ENCODE measurements at places on chromosomes 1 and 21.

- DNase-seq, result no peak
These were observed 6.0 kb downstream of the TMPRSS2 start for GRCh38 chr21:41501919-41502318.

GRCh38 chr21:14383596-14384180 is 742 bp upstream of the HSPA13 start:
- DNase-seq, result no peak

DNA sequence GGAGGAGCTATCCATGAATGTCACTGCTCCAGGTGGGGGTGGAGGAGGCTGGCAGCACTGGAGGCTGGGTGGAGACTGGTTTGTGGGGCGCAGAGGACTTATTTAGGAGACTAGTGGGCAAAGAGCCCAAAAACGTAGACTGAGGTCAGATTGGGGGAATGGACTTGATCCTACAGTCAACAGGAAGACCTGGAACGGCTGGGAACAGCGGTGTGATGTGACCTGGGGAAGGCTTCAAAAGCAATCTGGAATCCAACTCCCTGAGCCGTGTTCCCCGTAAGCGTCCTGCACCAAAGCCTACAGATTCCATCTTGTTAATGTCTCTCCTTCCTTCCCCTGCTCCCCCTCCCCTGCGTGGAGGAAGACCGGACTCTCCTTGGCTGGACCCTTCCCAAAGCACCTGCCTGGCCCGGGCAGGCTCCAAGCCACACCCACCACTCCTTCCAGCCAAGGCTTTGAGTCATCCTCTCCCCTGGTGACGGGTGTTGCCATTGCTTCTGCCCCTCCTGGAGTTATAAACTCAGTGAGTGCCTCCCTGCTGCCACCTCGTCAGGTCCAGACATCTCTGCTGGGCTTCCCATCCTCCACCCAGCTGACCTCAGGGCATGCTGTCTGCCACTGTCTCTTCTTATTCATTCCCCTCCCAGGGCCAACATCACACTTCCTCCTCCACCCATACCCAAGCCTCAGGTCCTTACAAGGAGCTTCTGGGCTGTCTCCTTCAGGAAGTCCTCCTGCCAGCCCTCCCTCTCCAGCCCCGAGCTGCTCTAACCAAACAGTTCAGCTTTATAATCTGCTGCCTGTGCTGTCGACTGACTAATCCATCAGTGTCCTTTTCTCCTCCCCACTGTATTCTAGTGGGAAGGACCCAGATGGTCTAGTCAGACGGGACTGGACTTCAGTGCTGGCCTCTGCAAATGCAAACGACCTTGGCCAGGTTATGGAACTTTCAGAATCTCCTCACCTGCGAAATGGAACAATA is 1.6 kb upstream of the CLSTN1 start:
- peak; percentile 11 for DNase-seq

DNA sequence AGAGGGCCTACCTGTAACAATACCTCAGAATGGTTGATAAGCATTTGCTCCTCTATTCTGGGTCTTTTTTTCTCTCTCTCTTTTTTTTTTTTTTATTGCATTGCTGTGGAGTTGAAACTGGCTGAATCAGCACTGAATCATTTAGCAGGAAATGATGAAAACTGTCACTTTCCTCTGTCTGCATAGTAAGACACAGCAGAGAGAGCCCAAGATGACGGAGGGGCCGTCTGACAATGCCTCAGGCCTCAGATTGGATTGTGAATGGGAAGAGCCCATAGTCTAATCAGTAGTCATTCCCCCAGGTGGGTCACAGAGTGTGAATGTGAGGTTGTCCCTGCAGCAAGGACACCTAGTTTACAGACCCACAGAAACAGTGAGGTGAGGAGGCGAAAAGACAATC is 193.2 kb upstream of the PLXNA2 start:
- DNase-seq, result peak; percentile 2

- DNase-seq, result no peak
These were observed 1603.7 kb downstream of the PLA2G4A start for GRCh38 chr1:188432427-188432826.

GRCh38 chr1:194535369-194535768 is 1349.0 kb upstream of the B3GALT2 start:
- no peak for DNase-seq

DNA sequence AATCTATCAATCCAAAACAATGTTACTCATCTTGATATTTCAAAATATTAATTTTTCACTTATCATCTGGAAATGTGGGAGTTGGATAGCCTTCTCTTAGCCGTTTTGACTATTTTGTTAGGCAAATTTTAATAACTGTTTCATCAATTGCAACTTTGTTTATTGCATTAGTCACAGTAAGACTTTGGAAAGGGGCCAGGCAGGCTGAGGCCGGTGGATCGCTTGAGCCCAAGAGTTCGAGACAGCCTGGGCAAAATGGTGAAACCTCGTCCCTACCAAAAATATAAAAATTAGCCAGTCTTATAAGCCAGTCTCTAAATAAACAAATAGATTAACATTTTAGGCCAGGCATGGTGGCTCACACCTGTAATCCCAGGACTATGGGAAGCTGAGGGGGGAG is 113.0 kb upstream of the NR5A2 start:
- DNase-seq, result no peak

DNA sequence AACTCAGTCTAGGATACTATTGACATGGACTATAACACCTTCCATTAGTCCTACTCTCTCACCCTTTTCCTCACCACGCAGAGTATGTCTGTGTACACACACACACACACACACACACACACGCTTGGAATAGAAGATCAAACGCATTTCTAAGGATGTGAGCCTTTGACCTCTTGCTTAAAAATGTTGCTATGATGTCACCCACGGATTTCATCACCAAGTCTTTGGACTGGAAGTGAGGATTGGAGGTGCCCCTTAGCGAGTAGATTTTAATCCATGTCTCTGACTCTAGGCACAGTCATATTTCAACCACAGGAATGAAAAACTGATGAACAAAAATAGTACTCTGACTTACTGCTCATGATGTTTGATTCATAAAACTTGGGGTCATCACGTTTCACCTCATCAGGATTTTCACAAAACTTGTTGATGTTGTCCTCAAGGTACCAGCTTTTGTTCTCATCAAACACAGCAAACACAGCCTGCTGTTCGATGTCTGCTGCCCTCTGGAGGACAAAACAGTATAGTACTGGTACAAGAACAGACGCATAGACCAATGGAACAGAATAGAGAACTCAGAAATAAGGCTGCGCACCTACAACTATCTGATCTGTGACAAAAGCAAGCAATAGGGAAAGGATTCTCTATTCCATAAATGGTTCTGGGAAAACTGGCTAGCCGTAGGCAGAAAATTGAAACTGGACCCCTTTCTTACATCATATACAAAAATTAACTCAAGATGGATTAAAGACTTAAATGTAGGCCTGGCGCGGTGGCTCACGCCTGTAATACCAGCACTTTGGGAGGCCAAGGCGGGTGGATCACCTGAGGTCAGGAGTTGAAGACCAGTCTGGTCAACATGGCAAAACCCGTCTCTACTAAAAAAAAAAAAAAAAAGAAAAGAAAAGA is 39.9 kb downstream of the F5 start:
- DNase-seq, result peak; percentile 2

- no peak for DNase-seq
These were observed 928 bp downstream of the SLC6A17 start for GRCh38 chr1:110151175-110151669.

GRCh38 chr1:7265771-7266371 is 480.6 kb downstream of the CAMTA1 start:
- DNase-seq, result no peak

GRCh38 chr1:114522264-114522575 is 11.2 kb upstream of the TRIM33 start:
- DNase-seq, result no peak

DNA sequence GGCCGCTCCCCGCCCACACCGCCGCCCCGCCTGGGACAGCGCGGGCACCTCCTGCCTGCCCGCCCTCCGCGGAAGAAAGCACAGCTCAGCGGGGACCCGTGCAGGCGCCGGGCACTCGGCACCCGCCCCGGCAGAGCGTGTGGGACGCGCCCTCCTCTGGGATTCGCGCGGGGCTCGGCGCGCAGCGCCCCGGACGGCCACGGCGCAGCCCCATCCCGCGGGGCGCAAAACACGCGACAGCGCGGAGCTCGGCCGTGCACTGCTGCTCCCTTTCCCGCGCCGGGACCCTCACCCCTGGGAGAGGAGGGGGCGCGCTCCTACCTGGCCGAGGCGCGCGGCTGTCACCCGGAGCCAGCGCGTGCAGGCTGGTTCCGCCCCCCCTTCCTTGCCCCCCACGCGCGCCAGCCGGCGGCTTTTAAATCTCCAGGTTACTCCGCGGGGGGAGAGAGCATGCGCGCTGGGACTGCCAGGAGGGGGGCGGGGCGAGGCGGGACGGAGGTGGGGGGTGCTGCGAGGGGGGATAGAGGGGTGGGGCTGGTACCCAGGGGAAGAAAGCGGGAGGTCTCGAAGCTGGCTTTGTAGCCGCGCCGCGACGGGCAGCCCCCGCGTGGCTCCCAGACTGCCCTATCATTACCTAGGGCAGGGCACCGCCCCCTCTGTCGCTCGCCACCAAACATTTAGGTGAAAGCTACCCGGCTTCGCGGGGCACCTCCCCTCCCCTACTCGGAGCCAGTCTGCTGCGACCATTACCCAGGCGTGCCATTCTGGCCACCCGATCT is at the start of gene SLC45A3:
Gene SLC45A3, minus strand, starts transcription at position 437 of the 779 bp plus-strand sequence. CDS start 15,853 bp downstream, outside the sequence.
- DNase-seq, result peak; percentile 21

GRCh38 chr21:40257342-40257741 is 390.1 kb downstream of the PCP4 start:
- DNase-seq, result no peak

DNA sequence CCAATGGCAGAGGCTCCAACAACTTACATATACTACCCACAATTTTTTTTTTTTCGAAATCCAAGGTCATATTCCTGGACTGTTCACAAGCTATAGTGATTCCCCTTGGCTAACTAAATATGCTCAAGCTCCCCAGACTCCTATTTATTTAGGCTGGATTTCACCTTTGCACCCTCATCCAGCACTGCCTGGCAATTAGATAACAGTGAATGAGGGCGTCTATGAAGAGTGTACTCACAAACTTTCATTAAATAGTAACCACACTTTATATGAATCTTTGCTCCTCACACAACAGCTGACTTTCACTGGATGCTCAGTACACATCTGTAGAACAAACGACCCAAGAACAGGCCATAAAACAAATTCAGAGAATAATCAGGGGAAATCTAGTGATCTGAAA is 51.6 kb downstream of the DSCAM start:
- DNase-seq, result no peak

DNA sequence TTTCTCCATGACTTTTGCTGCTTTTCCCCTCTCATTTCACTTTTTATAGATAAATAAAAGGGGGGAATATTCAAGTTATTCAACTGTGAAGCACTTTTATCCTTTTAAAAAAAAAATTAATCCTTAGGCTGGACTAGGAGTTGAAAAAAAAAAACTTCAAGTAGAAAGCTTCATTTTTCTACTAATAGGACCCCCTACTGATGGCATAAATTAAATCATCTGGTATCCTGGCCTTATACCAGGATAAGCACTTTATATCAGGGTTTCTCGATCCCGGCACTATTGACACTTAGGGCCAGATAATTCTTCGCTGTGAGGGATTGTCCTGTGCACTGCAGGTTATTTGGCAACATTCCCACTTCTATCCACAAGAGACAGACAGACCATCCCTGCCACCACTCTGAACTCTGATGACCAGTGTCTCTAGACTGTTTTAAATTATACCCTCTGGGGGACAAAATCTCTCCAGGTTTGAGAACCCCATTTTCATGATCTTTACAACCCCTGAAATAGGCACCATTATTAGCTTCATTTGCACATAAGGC is 17.6 kb downstream of the USP33 start:
- no peak for DNase-seq

DNA sequence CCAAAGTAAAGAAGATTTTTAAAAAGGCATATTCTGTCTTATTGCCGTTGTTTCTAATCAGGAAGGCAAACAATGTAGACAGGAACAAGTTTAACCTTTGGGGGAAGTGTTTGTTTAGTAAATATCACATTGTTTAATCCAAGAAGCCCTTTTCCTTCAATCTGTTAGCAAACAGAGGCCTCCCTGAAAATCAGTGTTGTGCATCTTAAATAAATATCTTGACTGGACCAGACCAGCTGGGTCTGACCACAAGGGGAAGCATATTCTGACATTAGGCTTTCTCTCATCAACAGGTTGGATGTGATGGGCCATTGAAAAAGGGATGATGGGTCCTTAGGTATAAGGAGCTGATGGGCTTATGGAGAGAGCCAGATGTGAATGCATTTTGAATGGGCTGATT is 81.8 kb upstream of the SGIP1 start:
- DNase-seq, result no peak

GRCh38 chr1:29691499-29691898 is 455.2 kb downstream of the PTPRU start:
- no peak for DNase-seq

DNA sequence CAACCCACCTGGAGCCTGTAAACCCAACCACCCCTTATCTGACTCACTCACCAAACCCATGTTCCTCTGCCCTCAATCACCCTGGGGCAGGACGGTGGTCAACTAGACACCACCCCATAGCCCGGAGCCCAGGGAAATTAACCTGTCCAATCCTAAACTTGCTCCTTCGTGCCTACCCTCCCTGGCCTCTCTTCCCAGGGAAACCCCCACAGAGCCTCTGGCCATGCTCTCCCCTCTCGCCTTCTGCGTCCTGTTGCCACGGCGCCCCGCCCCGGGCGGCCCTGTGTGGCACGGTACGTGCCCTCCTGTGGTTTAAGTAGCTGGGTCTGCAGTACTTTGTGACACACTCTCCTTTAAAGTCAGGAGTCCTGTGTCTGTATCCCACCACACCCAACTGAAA is 4.0 kb upstream of the FTCD start:
- DNase-seq, result no peak

- DNase-seq, result no peak
These were observed 173.9 kb downstream of the HHIPL2 start for GRCh38 chr1:222373831-222374602.

DNA sequence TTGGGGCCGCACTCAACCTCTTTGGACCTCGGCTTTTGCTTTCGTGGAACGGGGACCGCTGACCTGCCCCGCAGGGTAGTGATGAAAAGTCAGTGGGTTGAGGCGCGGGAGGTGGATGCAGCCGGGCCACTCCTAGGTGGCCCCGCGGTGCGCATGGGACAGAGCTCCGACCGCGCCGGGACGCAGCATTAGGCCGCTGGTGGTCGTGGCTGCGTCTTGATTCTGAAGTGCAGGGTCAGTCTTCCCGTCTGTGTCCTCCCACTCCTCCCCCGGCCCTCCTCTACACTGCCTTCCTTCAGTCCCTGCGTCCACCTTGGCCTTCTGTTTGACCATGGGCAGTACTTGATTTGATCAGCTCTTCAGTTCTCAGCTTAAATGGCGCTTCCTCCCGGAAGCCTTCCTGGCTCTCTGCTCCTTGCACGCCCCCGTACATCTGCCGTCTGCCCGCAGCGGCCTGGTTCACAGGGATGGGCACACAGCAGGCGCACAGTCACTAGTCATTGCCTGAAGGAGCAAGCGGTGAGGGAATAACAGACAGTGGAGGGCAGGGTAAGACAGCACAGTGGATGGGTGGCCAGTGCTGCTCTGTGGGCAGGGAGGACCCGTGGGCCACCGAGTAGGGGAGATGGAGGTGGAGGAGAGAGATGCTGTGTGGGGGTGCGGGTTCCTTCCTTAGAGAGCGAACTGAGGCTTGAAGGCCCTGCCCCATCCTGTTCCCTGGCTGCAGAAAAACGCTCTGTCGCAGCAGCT is 633 bp downstream of the THEMIS2 start:
- no peak for DNase-seq

Measured in activated T-cell treated with anti-CD3 and anti-CD28 coated beads for 48 hours (primary cell).